ENCODE measurements at places on chromosomes 2 and 18. TPM values are rescaled to one million over a fixed set of nuclear protein-coding genes. Genes with fewer than 3 reads are reported as not detected.

CNTNAP5 gene
- total RNA-seq: not detected

ARHGAP28 gene
- total RNA-seq: 8.6 TPM

SERPINB10 gene
- not detected for total RNA-seq

DHRS9 gene
- total RNA-seq: 0.52 TPM

IL1R1 gene
- total RNA-seq: 155 TPM

AP1S3 gene
- 2.0 TPM for total RNA-seq

CYP27C1 gene
- total RNA-seq: 0.16 TPM

SPR gene
- total RNA-seq: 22.4 TPM

ACVR1C gene
- total RNA-seq: 0.33 TPM

SPTBN1 gene
- total RNA-seq: 540 TPM

RAB17 gene
- 4.5 TPM for total RNA-seq

KIF5C gene
- 2.3 TPM for total RNA-seq

KIF3C gene
- 13.5 TPM for total RNA-seq

DNA sequence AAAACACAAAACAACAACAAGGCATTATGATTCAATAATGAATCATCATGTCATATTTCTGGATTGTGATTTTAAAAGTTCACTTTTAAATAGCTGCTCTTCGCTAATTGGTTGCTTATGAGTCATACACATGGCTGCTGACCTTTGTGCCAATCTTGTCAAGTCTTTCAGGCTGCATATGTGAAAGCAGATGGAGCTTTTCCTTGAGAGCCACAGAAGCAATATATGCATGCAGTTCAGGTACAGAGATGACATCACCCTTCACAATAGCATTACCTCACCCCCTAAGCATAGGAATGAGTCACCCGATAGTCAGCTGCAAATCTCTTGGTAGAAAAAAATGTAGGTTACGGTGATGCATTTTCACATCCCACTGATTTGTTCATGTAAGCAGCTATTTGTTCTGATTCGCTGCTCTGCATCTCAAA is 27.2 kb downstream of the EIF2AK3 start:
- DNase-seq: no peak

GRCh38 chr2:204608237-204608939 is 63.1 kb downstream of the PARD3B start:
- DNase-seq: peak; percentile 44

GRCh38 chr2:138720035-138720838 is 60.0 kb downstream of the NXPH2 start:
- DNase-seq: no peak

GRCh38 chr2:24739354-24740025 is 53.7 kb downstream of the PTRHD1 start:
- DNase-seq: no peak

- no peak for DNase-seq
Measured at GRCh38 chr18:22250026-22250425, 80.6 kb downstream of the GATA6 start.

GRCh38 chr2:36577884-36578283 is 20.1 kb downstream of the FEZ2 start:
- no peak for DNase-seq

- no peak for DNase-seq
Measured at GRCh38 chr2:66331176-66331575, 103.7 kb upstream of the MEIS1 start.

DNA sequence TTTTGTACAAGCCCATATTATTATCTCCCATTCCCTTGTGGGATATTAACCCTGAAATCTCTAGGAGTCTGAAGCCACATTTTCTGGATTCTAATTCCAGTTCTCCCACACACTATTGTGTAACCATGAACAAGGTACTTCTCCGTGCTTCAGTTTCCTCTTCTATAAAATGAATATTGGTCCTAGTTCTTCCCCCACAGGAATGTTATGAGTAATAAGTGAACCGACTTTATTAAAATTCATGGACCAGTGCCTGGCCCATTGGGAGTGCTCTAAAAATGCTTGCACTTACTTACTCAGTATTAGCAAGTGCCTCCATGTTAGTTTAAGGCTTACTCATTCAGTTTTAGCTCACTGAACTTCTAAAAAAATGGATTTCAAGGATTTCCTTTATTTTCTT is 1.4 kb upstream of the ACMSD start:
- DNase-seq: no peak

DNA sequence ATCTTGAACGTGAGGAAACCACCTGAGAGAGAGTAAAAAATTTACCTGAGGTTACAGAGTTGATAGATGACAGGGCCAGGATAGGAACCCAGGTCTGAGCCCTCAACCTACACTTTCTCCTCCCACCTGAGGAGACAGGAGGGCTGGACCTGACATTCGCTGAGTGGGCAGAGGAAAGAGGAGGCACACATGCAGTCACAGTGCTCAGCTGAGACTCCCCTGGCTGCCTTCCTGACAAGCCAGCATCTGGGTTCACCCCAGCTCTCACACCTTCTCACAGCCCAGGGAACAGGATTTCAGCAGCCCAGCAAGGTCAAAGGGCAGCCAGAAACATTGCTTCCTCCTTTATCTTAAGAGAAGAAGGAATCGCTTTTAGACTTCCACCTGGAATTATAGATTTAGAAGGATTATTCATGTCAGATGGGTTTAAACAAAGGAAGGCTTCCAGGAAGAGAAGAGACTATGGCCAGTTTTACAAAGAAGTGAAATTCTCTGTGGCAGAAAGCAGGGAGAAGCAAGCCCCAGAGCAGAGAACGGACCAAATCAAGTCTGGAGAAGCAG is 18.1 kb upstream of the PKDCC start:
- no peak for DNase-seq

- DNase-seq: no peak
Measured at GRCh38 chr2:25340181-25340921, 1.4 kb downstream of the DNMT3A start.

DNA sequence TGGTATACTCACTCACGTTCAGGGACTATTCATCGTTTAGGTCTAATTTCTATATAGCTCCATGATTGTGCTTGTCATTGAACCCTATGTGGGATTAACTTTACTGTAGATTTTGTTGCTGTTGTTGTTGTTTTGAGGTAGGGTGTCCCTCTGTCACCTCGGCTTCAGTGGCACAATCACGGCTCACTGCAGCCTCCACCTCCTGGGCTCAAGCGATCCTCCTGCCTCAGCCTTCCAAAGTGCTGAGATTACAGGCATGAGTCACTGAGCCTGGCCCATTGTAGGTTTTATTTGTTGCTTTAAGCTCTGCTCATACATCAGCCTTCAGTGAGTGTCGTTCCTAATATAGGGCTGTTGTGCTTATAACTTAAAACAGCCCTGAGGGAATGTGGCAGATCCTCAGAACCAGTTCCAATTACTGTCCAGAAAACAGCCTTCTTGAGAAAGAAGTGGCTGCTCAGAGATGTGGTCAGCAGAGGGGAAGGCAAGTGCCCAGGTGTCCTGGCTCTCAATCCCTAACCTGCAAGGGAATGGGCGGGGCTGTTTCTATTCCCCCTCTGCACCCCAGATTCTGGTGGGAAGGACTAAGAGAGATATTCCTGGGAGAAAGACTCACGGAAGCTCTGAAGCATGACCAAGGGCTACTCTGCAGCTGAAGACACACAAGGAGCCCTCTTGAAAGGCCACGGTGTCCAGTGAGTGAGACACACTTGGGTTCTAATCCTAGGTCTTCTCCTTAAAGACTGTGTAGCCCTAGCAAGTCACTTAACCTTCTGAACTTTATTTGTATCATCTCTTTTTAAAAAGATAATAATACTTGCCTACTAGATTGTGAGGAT is 79.6 kb upstream of the LCLAT1 start:
- no peak for DNase-seq

- no peak for DNase-seq
Measured at GRCh38 chr2:65231892-65232477, 4.4 kb downstream of the ACTR2 start.

- no peak for DNase-seq
Measured at GRCh38 chr18:1302861-1303260, 398.2 kb downstream of the ADCYAP1 start.

DNA sequence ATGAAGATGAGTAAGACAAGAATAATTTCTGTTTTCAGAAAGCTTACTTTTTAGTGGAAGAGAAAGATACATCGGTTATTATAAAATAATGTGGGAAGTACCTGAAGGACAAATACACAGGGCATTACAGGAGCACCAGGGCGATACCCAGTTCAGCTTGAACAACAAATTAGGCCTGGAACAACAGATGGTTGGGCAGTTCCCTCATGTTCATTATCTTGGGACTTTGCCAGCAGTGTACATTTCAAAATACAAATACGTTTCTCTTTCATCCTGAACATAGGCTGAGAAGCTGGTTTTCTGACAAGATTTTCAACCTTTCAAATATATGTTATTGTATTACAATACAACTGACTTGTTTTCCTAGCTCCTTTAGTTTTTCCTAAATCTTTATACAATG is 79.6 kb downstream of the TGIF1 start:
- DNase-seq: no peak

Data from aorta (tissue), 5 donors.